NCI-H1436 treated with DMSO at 0.1 percent for 48 hours (cell line): ENCODE measurements at places on chromosomes 13 and 19.

DNA sequence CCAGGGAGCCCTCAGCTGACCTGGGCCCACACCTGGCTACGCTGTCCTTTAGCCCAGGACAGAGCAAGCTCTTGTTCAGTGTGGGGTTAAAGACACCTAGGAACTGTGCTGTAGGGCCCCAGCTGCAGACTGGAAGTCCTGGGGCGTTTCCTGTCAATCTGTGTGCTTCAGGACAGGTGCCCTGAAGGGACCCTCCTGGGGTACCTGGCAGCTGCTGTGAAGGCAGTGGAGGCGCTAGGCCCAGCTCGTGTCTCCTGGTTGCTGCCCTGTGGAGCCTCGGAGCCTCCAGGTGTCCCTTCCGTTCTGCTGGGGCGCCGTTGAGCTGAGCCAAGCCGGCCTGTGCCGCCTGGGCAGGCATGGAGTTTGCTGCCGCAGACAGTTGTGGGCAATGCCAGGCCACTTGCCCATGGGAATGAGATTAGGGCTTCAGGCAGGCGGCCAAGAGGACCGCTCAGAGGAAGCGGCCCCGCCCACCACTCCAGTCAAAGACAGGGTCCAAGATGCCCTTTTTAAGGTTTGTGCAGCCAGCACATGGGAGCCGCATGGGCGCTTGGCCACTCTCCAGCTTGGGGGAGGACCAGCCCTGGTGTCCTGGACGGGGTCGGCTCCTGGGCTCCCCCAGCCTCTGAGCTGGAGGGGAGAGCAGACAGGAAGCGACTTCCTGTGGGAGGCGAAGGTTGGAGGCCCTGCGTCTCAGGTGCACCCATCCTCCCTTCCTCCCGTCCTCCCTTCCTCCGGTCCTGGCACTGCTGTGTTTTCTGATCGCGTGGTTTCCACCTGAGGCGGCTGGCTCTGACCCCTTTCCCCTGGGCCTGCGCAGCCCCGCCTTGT, 4.0 kb downstream of the PTBP1 start:
- DNase-seq: no peak

GRCh38 chr19:48064509-48064908, 20.6 kb upstream of the CABP5 start:
- no peak for DNase-seq

- no peak for DNase-seq
Measured at GRCh38 chr13:96338030-96338429, 248.1 kb downstream of the HS6ST3 start.

DNA sequence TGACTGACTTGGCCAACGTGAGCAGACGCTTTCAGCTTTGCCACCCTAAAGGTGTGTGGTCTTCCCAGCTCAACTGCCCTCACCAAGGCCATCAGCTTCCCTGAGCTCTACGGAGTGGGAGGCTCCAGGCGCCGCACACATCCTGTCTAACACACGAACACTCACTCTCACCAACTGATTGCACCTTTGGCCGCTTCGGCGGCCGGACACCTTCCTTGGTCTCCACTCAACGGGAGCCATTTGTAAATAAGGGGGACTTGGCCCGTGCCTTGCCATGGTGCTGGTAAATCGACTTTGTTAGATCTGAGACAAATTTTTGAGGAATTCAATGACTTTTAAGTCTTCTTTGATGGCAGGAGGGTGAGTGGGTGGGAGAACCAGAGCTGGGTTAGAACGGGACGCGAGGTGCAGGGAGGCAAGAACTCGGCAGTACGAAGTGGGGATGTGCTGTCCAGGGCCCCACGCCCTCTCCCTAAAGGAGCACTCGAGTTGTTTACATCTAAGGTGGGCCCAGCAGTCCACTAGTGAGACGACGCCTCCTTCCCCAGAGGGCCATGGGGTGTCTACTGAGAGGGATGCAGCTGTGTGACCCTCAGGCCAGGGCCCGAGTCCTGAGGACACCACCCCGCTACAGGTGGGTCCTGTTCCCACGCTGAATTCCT, 4.4 kb downstream of the C13orf46 start:
- no peak for DNase-seq

GRCh38 chr19:30155381-30156200, 213.6 kb downstream of the URI1 start:
- no peak for DNase-seq

DNA sequence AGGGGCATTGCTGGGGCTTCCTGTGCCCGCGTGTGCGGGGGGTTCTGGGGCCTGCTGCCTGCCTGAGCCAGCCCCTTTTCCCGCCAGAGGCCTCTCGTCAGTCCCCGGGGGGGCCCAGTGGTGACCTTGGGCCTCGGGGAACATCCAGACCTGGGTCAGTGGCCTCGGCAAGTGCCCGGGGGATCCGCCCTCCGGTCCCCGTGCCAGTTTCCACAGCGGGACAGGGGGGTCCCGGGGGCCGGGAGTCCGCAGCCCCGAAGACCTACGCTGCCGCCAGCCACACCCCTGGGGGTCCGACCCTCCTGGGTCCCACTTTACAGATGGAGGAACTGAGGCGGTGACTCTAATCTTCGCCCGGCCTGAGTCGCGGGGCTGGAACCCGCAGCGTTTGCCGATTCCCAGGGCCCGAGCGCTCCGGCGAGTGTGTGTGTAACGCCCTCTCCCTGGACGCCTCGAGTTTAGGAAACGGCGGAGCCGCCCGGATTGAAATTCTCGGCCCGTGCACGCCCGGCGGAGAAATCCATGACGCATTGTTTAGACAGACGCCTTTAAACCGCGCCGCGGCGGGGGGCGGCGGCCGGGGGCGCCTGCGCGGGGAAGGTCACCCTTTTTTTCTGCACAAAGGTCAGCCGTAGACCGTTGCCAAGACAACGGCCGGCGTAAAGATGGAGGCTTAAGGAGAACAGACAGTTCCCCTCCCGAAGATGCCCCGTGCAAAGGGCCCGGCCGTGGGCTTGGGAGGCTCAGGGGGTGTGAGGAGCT, 39.3 kb downstream of the EFNA2 start:
- DNase-seq: no peak

GRCh38 chr13:111961236-111961635, 105.7 kb upstream of the SOX1 start:
- DNase-seq: no peak

DNA sequence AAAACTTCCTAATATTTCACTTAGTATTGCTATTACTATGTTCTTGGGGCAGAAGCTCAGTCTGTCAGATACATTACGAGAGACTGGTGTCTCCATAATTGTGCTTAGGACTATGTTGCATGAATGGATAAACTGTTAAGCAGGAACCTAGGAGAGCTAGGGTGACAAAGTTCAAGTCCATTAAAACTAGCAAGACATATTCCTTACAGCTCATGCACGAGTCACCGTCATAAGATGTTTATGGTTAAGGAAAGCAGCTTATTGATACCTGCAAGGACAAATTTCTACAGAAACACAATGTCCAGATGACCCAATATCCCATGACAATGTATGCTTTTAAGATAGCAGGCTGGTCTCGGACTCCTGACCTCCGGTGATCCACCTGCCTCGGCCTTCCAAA, 5.7 kb upstream of the ZNF813 start:
- DNase-seq: no peak

- DNase-seq: no peak
Measured at GRCh38 chr13:33017323-33017929, 1.2 kb downstream of the KL start.

GRCh38 chr13:72839831-72840426, 58.0 kb downstream of the PIBF1 start:
- no peak for DNase-seq

DNA sequence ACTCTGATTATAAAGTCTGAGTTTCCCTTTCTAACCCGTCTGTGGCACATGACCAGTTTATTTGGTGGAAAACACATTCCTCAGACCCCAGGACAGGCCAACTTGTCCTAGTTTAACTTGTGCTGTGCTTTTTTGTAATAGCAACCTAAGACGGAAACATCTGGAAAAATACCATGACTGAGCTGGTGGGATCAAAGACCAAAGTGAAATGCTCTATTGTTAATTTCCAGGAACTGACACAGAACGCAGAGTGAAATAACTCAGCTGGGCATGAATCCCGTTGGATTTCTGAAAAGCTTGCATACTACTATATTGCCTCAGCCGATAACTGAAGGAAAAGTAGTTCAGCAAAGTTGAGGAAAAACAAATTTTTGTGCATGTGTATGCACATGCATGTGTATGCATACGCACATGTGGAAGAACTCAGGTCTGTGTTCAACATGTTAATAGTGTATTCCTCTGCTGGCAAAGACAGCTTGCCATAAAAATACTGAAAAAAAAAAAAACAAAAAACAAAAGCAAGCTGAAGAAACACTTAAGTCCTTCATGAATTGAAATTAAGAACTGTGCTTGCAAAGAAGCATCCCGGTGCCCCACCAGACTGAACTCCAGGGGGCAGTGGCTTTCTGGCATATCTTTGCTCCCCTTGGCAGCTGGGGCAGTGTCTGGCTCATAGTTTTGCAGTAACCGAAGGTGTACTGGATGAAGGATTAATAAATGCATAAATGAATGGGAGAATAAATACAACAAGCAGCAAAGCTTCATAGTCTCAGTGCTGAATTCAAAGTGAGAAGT, 187.8 kb downstream of the LHFPL6 start:
- no peak for DNase-seq

DNA sequence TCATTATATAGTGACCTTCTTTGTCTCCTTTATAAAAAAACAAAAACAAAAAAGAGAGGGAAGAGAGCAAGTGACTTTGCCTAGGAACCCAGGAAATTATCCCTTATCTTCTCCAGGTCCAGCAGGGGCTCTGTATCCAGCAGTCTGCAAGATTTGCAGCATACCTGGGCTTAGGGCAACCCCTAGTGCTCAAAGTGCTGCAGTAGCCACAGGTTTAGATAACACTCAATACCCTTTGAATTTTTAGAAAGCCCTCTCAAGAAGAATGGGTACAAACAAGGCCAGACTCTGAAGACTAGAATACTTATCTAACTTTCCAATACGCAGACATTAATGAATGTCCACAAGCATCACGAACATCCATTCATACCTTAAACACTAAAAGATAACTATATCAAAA, 43.2 kb downstream of the CCNA1 start:
- no peak for DNase-seq

- no peak for DNase-seq
Measured at GRCh38 chr19:11370744-11371143, 3.7 kb upstream of the SWSAP1 start.

GRCh38 chr13:94859278-94859691, 146.9 kb upstream of the SOX21 start:
- DNase-seq: no peak

DNA sequence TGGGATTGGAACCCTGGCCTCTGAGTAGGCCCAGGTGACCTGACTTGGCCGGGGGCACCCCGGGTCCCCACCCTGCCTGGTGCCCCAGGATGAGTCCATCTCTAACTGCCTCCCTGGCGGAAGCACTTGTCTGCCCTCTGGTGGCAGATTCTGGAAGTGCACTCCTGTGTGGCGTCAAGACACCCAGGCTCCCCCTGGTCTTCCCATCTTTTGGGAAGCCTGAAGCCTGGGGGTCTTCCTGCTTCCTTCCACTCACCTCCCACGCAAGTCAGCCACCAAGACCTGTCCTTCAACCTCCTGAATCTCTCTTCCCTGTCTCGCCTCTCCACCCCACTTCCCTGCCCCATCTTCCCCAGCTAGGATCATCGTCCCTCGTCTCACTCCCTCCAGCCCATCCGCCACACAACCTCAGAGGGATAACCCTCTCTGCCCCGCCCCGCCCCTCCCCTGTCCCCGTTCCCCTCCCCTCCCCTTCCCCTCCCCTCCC, 7.4 kb downstream of the RABAC1 start:
- no peak for DNase-seq

DNA sequence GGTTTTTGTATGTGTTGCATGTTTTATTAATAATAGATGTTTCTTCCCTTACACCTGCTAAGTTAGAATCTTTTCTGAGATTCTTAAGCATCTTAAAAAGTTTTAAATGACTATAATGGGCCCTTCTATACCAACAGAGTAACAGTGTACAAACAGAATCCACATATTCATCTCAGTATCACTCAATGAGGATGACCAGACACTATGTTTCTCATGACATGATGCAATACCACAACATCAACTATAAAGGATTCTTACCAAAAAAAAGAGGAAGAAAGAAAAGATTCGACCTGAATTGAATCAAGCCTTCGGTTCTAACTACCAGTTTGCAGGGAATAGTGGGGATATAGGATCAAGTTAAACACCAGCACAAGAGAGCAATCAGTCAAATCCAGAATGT, 56.5 kb downstream of the INTS6 start:
- no peak for DNase-seq

GRCh38 chr19:9818175-9818733, 625 bp downstream of the FBXL12 start:
- DNase-seq: no peak

DNA sequence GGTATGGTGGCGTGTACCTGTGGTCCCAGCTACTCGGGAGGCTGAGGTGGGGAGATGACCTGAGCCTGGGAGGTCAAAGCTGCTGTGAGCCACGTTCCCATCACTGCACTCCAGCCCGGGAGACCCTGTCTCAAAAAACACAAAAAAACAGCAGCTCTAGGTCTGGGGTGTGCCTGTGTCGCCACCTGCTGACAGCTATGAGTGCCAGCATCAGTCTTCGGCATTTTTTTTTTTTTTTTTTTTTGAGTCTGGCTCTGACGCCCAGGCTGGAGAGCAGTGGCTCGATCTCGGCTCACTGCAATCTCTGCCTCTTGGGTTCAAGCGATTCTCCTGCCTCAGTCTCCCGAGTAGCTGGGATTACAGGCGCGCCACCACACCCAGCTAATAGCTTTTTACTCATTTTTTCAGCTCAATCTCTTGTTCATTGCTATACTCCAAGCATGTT, 10.1 kb downstream of the AP2S1 start:
- no peak for DNase-seq
